COR-L47 (cell line): ENCODE measurements at places on chromosomes 7 and 10.

- DNase-seq = no peak
Observed at GRCh38 chr10:5461203-5461588, 38.2 kb downstream of the CALML5 start.

DNA sequence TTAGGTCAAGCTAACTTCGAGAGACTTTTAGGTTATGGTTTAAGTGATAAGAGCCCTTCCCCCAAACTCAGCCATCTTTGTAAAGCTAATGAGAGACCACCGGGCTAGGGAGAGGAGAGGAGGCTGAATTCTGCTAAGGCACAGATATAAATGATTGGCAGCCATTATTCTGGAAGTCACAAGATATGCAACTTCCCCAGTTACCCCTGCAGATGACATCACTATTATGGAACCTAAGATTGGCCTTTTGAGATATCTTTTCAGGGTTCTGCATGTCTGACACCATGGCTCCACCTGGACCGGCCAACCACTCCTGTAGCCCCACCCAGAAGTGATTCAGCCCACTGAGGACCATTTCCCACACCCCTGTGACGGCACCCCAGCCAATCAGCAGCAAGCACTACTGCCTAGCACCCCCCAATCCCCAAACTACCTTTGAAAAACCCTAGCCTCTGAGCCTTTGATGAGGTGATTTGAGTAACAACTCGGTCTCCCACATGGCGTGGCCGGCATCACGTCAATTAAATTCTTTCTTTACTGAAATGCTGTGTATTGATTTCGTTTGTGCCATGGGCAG, 14.4 kb downstream of the VIPR2 start:
- no peak for DNase-seq

DNA sequence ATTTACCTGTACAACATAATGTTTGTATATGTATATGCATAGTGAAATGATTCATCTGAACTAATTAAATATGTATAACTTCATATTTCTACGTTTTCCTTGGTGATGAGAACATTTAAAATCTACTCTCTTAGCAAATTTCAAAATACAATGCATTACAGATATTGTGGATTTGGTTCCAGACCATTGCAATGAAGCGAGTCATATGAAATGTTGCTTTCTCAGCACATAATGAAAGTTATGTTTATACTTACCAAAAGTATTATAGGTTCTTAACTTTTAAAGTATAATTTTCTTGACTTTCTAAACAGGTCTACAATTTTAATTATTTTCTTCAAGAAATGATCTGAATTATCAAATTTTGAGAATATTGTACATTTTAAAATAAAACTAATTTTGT, 189.2 kb downstream of the CSTF2T start:
- DNase-seq = no peak

GRCh38 chr7:105389088-105389650, 448 bp upstream of the SRPK2 start:
- DNase-seq = no peak

DNA sequence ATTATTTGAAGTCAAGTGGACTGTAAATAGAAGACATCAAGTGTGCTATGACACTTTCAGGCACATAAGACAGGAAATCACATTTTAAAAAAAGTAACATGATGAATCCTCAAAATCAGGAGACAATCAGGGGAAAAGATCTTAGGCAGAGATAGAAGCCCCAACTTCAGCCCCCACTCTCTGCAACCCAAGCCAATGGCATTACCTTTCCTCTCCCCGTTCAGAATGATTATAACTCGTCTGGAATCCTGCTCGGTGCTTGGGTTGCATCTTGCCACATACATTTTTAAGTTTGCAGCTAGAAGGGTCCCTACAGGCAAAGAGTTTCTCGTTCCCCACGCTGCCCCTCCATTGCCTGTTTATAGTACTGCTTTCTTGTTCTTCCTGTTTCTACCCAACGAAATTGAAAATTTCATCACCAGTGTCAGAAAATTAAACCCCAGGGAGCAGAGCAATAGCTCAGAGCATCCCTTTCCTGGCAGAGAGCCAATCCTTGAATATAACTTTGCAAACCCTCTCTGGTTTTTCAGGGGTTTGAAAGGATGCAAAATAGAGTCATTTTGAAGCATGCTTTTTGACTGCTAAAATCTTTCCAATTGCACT, 260.5 kb upstream of the AOAH start:
- DNase-seq = peak; percentile 55

DNA sequence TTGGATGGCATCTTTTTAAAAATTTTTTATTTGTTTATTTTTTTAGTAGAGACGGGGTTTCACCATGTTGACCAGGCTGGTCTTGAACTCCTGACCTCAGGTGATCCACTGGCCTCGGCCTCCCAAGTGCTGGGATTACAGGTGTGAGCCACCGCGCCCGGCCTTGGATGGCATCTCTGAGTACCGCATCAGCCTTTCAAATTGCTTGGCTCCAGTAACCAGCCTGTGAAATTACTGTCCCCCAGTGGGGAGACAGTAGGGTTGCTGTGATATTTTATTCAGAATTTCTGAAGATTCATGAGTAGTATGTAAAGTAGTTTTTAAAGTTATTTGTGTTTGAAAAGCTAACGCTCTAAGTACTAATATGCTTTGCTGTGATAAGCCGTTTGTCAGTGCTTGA, 1.2 kb downstream of the NUB1 start:
- DNase-seq = no peak

GRCh38 chr7:55464422-55464821, 99.3 kb downstream of the LANCL2 start:
- no peak for DNase-seq

- no peak for DNase-seq
Observed at GRCh38 chr7:149804106-149804505, 30.7 kb upstream of the ZNF467 start.

- DNase-seq = no peak
Observed at GRCh38 chr7:45033261-45033930, 33.4 kb downstream of the CCM2 start.

- DNase-seq = no peak
Observed at GRCh38 chr10:60960913-60961312, 16.9 kb upstream of the RHOBTB1 start.

DNA sequence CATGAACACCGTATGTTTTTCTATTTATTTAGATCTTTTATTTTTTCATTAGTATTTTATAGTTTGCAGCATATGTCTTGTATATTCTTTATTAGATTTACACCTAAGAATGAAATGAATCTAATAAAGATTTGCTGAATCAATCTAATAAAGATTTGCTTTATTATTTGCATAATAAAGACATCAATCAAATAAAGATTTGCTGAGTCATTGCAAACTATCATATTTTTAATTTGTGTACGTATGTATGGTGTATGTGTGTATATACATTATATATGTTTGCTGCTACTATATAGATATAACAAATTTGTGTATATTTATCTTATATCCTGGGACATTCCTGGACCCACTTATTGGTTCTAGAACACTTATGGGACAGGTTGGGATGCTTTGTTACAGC, 147.5 kb downstream of the PTN start:
- DNase-seq = no peak

- DNase-seq = peak; percentile 44
Observed at GRCh38 chr7:47818796-47819606, 129.3 kb downstream of the PKD1L1 start.

- DNase-seq = no peak
Observed at GRCh38 chr7:158448430-158449100, 139.1 kb downstream of the PTPRN2 start.

DNA sequence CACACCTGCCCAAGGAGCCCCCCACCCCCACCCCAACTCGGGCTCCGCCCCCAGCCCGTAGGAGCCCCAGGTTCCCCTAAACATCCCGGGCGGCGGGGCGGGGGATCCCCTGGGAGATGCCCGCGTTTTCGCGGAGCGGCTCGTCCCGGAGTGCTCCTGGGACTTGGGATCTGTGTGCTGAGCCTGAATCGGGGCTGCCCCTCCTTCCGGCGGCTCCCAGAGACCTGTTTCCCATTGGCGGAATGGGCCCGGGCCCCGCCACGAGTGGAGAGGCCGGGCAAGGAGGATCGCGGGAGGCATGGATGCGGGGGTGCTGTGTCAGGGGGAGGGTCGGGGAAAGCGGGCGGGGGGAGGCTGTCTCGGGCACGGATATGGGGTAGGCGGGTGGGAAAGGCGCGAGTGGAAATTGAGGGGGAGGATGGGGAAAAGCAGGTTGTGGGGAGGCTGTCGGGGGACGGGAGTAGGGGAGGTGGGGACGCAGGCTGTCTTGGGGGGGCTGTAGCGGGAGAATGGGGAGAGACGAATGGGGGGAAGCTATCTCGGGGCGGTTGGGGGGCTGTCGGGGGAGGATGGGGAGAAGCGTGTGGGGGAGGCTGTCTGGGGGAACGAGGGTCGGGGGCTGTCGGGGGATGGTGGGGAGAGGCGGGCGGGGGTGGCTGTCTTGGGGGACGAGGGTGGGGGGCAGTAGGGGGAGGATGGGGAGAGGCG, 572 bp upstream of the BHLHA15 start:
- no peak for DNase-seq

GRCh38 chr10:132667342-132668047, 118.5 kb downstream of the NKX6-2 start:
- DNase-seq = peak; percentile 31

DNA sequence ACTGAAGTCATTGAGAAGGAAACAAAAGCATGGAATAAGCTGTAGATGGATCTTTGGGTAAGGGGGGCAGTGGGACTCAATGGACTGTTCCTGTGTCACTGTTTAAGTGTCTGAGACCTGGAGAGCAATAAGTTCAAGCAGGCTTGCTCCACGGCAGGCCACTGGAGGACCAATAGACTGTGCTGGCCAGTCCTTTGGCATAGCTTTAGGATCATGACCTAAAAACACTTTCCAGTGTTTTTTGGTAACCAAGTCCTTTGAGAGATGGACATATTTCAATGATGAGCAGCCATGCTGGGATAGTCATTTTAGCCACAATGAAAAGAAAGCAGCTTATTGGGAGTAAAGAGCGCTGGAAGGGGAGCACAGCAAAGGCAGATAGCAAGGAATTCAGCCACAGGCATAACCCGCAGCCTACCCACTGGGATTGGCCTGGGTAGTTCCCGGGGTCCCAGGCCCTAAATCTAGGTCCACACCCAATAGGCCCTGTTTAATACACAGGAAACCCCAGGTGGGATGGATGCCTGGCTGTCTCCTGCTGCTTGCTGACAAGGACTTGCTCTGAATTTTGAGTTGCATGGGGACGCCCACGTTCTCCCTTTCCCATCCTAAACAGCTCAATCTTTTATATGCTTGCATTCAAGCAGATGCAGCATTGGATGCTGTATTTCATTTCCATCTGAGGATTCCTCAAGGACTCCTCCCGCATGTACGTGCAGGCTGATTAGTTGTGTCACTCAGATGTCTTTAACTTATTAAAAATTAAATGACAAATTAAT, 727.2 kb downstream of the KCNMA1 start:
- no peak for DNase-seq

- DNase-seq = no peak
Observed at GRCh38 chr7:149716007-149716931, 57.1 kb downstream of the ZNF467 start.

DNA sequence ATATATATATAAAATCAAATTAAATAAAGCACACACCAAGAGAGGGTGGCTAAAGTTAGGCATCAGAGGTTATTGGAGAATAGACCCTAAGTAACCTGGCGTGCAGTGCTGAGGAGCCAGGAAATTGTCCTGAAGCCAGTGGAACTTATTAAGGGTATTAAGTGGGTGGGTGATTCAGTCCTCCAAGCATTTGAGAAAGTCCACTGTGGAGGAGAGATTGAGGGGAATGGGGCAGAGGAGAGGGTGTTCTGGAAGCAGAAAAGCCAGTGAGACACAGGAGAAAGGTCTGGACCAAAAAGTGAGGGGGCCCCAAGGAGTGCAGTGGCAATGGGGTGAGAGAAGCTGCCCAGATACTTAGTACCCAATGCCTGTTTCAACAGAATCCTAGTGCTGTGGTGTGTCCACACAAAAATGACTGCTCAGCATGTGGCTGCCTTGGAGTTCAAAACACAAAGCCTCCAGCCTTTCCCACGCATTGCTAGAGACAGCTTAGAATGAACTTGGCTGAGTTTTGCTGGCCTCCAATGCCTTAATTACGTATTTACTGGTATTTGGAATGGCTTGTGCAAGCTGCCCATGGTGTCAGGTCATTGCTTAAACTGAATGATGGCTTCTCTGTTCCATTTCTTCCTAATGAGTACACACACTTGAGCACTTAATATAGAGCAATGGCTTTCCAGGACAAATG, 44.9 kb upstream of the CHST15 start:
- no peak for DNase-seq

DNA sequence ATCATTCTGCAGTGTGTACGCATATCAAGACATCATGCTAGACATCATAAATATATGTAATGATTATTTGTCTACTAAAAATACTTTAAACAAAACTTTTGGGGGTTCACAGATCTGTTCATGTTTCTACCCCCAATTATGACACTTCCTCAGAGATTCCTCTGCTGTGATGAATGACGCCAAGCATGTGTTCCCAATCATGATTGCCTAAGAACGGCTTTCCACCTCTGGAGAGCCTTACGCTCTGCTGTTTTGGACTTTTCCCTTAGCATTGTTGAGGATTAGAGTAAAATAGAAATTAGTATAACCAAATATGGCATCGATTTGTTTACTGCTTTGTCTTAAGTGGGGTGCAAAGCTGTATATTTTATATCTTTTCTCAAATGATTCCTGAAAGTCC, 236.3 kb upstream of the IGFBP3 start:
- DNase-seq = no peak

DNA sequence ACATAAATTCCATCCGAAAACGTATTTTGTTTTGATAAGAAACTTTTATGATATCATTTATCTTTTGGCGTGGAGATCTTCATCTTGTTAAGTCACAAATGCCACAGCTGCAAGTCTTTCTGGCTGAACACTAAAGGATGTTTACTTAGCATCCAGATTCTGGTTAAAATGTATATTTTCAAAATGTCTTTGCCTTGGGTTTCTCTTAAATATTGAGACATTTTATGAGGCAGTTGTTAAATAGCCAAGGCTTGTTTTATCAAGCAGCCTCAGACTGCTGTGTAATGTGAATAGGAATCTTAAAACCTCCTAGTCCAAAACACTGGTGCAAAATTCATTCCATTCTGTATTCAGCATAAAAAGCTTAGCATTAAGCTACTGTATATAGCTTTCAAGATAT, 136.3 kb upstream of the FZD1 start:
- no peak for DNase-seq

DNA sequence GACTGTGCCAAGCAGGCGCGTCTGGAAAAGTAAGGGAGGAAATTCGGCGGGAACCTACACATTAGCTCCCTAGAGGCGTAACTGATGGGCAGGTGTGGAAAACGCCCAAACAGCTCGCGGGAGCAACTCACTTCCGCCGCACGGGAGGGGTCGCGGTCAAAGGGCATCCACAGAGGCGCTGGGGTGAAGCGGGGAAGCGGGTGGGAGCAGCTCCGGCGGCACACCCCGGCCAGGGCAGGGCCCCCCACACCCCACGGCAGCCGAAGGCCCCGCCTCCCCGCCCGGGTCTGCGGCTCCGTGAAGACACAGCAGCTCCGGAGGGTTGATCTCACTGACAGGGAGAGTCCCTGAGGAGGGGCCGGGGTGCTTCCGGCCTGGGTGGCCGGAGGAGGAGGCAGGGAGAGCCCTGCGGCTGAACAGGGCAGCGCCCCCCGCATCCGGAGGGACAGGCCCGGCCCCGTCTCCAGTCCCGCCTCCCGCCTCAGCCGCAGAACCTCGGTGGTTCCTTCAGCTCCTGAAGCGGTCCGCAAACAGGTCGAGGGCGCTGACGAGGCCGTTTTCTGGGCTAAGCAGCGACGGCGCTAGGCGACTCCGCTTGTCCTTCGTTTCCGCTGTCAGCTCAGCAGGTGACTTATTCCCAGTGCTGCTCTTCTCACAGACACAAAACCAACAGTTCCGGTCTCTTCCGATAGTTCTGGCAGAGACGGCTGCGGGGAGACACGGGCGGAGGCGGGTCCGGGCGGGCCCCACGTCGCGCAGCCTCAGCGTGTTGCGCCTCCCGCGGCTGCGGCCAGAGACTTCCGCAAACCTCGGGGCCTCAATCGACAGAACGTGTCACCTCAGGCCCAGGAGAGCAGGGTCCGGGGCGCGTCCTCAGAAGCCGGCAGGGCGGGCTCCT, 276.1 kb downstream of the DNAJB6 start:
- DNase-seq = peak; percentile 41
